ENCODE measurements at places on chromosomes 16 and 17.
A peak's percentile ranks its signal among the peaks of the same experiment; 100 is the strongest.

- DNase-seq: peak; percentile 20
Measured at GRCh38 chr17:50177983-50178834, 12.4 kb downstream of the SGCA start.

GRCh38 chr17:79707931-79708891 is 22.5 kb upstream of the ENPP7 start:
- peak; percentile 16 for DNase-seq

- DNase-seq: no peak
Measured at GRCh38 chr17:37130984-37131446, 182.3 kb downstream of the AATF start.

DNA sequence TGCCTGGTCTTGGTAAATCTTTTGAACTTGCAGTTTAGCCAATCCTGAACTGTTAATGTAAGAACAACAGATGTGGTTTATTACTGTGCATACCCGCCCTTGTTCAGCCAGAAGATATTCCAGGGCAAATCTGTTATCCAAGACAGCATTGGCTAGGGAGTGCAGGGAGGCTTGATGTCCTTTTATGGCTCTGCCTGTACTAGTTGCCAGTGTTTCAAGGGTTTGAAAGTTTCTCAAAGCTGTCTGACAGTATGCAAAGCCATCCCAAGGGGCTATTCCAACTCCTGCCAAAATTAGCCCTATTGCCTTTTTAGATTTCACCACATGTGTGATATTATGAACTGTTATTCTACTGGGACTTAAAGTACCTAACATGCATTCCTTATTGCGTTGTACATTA is 30.1 kb downstream of the LCMT1 start:
- DNase-seq: no peak

DNA sequence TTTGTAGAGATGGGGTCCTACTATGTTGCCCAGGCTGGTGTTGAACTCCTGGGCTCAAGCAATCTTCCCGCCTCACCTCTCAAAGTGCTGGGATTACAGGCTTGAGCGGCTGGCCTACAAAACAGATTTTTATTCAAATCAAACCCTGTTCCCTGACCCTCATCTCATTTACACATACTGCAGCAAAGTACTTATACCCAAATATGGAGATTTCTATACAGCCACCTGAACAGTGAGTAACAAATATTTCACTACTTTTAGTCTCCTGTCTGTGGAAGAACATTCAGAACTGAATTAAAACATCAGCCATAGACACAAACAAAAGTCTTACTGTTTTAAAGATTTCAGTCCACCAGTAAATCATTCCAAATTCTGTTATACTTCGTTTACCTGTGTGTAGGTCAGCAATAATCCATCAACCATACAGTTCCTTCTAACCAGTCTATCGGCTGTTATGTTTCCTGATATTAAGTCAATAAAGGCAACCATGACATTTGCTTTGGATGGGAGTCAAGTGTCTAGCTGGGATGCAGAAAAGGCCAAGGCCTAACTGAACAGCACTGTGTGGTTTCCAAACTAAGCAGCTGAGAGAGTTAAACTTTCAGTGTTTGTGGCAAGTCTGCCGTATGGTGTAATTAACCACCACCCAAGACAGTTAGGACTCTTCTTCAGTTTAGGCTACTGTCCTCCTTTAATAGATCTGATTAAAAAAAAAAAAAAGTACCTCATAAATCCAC is 22.3 kb downstream of the ERN1 start:
- DNase-seq: no peak

- no peak for DNase-seq
Measured at GRCh38 chr17:66448026-66448639, 145.7 kb downstream of the PRKCA start.

DNA sequence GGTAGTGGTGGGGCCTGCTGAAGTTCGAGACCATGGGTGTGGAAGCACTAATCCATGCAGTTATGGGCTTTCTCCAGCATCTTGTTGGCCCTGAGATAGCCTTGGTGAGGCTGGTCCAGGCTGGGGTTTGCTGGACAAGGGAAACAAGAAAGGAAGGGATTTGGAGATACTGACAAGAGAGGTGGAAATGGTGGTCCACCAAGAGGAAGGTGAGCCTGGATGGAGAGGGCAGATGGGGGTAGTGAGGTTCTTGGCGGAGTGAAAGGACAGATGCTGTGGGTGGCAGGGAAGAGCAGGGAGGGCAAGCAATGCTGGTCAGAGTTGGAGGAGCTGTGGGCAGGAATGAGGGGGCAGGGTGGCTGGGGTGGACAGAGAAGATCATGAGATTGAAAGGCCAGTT is 5.5 kb upstream of the SMPD3 start:
- no peak for DNase-seq

DNA sequence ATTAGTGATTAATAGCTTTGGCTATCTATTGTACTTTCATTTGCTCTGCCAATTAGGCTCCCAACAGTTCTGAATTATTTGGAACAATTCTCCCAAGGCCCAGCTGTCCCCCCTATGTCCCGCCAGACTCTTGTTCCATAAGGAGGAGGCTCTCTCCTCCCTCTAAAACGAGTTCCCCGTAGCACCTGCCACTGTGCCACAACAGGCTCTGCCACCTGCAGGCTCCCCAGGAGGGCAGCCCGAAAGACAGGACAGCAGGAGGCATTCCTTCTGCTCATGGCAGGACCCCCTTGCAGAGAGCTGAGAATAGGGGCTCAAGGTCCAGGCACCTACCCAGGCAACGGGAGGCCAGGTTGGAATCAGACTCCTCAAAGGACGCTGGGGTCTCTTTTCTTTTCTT is 9.0 kb downstream of the PITPNM3 start:
- no peak for DNase-seq

DNA sequence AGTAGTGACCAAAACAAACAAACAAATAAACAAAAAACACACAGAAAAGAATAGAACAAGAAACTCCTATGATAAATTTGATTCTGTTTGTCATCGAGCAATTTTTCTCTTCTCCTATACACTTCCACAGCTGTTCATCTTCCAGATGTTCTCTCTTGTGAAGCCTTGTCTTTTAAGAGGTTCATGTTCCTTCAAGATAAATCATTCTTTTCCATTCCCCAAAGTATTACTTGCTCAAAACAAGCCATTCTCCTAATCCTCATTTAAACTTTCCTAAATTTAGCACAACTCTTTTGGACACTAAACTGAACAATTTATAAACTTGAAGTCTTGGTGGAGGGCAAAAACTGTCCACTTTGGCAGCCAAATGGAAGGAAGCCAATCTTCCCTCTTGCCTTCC is 103.3 kb downstream of the ABCA8 start:
- no peak for DNase-seq

DNA sequence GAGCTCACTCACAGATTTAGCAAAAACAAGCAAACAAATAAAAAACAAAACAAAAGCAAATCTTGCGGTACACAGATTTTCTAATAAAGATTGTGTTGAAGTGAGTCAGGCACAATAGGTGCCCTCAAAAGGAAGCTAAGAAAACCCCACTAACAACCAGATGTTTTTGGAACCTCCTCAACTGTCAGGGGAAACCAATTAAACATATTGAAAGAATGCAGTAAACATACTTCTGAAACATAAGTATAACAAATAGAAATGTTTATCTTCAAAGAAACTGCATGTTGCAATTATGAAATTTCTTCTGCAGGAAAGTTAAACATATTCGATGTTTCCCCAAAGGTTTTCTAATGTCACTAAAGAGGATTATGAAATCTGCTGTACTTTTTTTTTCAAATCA is 110.5 kb upstream of the CORO6 start:
- DNase-seq: no peak

DNA sequence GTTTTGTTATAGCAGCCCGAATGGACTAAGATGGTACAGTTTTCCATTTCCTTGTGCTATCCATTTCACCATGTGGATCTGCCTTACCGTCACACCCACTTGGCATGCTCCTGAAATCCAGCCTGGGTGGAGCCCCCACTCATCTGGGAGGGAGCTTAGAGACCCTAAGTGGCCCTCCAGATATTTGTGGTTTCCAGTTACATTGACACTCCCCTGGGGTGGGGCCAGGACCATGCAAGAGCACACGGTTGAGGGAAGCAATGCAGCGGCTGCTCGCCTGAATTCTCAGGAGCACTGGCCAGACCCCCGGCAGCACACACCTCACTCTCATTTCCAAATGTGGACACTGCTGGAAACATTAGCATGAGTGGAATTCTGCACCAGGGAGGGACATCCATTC is 231.1 kb downstream of the UTP18 start:
- no peak for DNase-seq

GRCh38 chr16:83215406-83216001 is 588.7 kb downstream of the CDH13 start:
- peak; percentile 49 for DNase-seq

DNA sequence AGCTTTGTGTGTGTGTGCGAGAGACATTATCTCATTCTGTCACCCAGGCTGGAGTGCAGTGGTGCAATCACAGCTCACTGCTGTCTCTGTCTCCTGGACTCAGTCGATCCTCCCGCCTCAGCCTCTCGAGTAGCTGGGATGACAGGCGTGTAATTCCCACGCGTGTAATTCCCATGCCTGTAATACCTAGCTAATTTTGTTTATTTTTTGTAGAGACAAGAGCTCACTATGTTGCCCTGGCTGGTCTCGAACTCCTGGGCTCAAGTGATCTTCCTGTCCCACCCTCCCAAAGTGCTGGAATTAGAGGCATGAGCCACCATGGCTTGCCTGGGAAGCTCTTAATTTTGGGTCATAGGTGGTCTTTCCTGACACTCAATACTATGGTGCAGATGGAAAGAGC is 205.3 kb upstream of the TNRC6C start:
- no peak for DNase-seq

DNA sequence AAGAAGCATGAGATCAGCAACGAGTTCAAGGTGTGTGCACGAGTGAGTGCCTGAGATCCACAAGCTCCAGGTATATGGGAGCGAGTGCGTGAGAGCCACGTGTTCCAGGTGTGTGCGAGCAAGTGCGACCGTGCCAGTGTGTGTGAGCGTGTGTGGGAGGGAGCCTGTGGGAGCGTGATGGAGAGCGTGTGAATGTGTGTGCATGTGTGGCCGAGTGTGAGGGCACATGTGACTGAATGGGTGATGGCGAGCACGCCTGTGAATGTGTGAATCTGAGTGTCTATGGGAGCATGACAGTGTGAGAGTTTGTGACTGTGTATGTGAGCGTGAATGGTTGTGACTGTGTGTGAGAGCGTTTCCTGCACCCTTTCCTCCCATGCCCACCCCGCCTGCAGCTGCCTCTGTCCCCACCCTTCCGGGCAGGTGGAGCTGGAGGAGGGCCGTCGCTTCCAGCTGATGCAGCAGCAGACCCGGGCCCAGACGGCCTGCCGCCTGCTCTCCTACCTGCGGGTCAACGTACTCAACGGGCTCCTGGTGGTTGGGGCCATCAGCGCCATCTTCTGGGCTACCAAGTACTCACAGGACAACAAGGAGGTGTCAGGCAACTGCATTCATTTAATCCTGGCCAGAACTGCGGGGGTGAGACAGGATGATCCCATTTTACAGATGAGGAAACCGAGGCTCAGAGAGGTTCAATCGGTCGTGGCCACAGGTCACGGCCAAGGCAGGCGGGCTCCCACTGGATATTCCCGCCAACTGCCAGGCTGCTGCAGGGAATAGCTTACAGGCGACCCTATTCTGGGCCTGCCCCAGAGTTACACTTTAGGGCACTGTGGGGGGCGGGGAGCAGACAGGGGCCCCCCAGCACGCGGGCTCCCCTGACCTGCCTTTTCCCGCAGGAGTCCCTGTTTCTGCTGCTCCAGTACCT is 3.7 kb downstream of the TMC8 start:
- peak; percentile 57 for DNase-seq

DNA sequence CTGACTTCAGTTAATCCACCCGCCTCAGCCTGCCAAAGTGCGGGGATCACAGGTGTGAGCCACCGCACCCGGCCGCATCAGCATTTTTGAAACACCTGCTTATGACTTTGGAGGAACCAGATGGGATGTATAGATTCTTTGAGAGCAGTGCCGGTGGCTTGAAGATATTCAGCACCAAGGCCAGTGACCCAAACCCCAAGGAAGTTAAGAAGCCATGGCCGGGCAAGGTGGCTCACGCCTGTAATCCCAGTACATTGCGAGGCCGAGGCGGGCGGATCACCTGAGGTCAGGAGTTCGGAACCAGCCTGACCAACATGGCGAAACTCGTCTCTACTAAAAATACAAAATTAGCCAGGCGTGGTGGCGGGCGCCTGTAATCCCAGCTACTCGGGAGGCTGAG is 43.9 kb downstream of the TRARG1 start:
- DNase-seq: no peak

- no peak for DNase-seq
Measured at GRCh38 chr17:76538281-76538931, 897 bp upstream of the CYGB start.

DNA sequence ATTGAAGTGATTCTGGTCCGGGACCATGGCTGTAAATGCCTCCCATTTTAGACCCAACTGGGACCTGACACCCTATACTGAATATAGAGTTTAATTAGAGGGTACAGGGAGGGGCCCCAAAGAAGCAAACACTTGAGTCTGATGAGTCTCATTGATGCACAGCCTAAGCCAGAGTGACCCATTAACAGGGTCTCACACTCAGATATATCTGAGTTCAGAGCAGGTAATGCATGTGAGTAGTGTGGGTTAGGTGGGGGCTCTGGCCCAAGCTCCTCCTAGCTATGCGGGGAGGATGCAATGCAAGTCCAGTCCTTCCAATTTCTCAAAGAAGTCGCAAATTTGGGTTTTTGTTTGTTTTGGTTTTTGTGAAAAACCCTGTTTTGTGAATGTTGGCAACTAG is 17.1 kb upstream of the MARCHF10 start:
- DNase-seq: no peak

- no peak for DNase-seq
Measured at GRCh38 chr16:85654251-85655095, 34.3 kb downstream of the GINS2 start.

DNA sequence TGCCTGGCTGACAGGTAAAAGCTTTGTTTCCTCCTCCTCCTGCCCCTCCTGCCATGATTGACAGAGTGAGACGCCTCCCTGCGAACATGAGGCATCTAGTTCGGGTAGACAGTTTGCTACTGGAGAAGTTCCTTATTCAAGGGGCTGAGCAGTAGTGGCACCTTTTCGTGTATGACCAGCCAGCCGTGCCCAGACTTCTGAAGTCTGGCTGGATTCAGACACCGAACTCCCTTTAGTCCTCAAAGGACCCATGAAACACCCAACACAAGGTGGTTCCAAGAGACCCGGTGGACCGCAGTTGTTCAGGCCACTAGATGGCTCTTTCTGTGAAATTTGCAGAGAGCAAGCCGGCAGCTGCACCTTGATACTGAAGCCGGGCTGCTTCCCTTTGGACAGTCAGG is 192.8 kb downstream of the XYLT1 start:
- DNase-seq: no peak
